ENCODE measurements at places on chromosomes 6 and 20.

DNA sequence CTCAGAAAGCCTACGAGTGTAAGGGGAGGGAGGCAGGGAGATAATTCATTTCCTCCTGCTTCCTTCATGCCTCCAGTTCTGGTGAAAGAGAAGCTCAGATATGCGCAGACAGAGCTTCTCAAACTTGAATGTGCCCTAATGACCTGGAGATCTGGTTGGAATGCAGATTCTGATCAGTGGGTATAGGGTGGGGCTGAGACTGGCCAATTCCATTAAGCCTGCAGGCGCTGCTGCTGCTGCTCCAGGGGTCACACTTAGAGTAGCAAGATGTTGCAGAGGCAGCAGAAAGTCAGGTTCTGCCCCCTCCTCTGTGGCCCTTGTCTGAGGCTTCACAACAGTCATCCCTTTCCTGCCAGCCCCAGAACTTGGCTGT, 161.0 kb downstream of the DHX35 start:
- no peak for DNase-seq

GRCh38 chr20:59804871-59805665, 128.4 kb downstream of the SYCP2 start:
- DNase-seq = no peak

GRCh38 chr6:110596354-110596753, 119.9 kb upstream of the SLC22A16 start:
- no peak for DNase-seq

GRCh38 chr20:48492715-48493070, 335.1 kb downstream of the PREX1 start:
- no peak for DNase-seq

DNA sequence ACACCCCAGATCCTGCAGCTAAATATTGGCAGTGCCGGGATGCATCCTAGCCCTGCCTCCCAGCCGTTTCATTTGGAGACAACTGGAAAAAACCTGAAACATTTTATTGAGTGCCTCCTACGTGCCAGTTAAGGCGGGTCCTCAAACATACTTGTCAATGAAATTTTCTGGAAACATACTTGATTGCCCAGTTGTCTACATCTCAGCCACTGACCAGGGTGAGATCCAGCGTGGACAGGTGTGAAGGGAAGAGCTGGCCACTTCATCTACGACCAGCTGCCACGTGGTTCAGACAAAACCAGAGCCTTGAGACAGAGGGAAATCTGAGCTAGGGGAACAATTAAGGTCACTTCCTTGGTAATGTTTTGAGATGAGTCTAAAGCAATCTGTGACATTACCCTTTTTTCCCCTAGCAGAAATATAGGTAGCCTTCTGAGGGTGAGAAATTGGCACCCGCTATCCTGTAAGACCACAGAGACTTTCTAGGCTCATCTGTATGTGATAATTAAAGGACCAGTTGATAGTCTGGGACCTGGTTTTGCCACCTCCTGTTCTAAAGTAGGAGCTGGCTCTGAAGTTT, 116.3 kb upstream of the MTHFD1L start:
- no peak for DNase-seq

DNA sequence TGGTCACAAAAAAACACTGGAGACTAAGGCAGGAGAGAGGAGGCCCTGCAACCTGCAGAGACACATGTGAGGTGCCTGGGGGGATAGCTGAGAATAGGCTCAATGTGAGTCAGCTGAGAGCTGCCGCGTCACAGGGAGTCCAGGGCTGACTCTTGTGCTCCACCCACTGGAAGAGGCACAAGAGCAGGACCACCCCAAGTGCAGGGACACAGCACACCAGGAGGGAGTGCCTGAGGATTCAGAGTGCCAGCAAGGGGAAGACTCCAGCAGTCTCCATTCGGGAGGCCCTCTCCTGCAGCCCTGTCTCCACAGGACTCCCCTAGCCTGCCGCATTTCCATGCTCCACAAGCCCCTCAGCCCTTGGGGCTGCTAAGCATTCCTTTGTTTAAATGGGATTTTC, 105.5 kb downstream of the HUS1B start:
- no peak for DNase-seq

DNA sequence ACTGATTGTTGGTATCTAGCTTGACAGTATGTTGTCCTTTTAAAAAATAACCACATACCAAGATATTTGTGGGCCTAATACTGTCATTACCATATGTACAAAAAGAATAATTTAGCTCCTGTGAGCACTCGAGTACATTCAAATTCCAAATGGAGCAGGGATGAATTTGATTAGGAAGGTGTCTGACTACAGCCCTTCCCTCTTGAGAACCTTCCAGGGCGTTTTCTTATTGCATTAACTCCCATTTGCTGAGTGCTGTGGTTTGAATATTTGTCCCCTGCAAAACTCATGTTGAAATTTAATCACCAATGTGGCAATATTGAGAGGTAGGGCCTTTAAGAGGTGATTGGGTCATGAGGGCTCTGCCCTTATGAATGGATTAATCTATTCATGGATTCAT, 76.9 kb upstream of the RALY start:
- no peak for DNase-seq

DNA sequence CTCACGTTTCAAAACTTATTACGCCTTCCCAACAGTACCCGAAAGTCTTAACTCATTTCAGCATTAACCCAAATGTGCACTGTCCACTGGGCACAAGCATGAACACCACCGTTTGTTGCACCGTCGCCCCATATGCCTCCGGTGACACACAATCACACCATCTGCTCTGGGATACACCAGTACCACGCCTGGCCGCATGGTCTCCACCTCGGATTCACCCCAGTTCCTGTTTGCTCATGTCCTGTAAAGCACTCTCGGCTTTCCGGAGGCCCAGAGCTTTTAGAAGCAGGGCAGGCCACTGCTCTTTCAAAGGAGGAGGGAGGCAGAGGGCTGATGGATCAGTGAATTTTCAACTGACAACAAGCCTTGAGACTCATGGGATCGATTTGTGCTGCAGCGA, 1570.0 kb upstream of the DEFB115 start:
- no peak for DNase-seq

DNA sequence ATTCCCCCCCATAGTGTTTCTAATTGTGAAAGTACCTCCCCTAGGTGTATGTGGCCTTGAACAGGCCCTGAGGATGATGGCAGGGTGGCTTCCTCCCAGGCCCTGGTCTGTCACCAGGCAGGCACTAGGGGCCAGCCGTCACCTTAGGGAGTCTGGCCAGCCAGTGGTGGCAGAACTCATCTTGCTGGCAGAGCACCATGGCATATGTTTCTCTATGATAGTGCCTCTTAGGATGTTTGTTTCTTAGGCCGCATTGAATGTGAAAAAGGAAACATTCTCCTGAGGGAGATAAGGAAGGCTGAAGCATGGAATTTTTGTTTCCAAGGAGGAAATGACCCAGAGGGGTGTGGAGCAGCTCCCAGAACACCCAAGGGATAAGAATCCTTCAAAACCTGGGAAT, 45.2 kb upstream of the KLHL31 start:
- DNase-seq = no peak

DNA sequence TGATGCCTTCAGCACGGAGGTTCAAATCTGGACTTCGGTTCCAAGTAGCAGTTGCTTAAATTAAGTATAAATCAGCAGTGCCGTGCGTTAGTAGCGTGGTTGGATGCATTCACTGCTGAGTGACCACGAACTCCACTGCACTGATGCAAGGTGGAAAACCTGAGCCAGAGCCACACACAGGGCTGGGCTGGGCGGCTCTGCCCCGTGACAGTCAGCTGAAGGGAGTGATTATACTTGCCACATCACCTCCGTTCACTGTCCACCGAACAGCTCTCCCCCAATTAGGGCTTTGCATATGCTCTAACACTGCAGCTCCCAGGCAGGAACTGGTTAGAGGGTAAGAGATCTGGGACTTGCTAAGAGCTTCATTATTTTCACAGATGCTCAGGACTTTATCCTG, 22.2 kb downstream of the PPP1R3G start:
- DNase-seq = no peak

GRCh38 chr20:10715035-10715434, 41.2 kb upstream of the JAG1 start:
- DNase-seq = no peak

DNA sequence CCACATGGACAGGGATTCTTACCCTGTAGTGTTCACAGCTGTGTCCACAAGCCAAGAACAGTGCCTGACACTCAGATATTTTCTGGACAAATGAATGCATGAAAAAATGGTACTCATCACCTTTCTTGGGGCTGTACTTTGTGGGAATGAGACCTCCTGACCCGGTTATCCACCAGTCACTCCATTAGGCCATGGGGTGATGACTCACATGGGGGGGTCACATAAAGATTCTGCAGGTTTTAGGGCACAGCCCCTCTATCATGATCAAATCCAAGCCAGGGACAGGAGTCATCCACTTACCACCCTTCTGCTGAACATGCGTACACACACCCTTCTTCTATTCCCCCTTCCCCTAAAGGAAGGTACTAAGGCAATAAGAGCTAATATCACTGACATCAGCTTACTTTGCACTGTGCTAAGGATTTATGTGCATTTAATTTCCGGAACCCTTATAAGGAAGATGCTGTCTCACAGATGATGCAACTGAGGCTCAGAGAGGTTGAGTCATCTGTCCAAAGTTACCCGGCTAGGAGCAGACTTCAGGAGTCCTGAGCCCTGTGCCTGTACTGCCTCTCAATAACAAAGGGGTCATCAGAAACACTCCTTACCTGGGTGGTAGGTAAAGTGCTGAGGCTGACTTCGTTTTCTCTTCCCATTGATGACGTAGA, 107.8 kb downstream of the NFATC2 start:
- DNase-seq = no peak

Data from pons (tissue), 1 donor.